Anterior cingulate cortex (tissue), 58 donors: ENCODE measurements at places on chromosomes 7 and 10.

- no peak for DNase-seq
These were observed 5.3 kb upstream of the ALDH18A1 start for GRCh38 chr10:95661818-95662217.

DNA sequence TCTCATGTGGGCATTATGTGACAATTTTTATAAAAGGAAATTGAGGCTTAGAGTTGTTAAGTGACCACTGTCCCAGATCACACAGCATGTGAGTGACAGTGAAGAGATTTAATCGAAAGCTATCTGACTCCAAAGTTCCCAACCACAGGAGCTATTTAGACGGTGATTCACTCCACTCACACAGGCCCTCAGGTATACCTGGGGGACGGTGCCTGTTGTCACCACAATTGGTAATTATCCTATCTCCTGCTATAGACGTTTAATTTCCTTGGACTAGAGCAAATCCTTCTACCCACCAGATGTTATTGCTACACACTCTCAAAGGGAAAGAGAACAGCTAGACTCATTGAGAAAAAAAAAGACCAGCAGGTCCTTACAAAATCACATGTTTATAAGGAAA lies 145.5 kb downstream of the KLF6 start:
- no peak for DNase-seq

GRCh38 chr7:47303695-47304453 lies 278.0 kb downstream of the TNS3 start:
- no peak for DNase-seq

DNA sequence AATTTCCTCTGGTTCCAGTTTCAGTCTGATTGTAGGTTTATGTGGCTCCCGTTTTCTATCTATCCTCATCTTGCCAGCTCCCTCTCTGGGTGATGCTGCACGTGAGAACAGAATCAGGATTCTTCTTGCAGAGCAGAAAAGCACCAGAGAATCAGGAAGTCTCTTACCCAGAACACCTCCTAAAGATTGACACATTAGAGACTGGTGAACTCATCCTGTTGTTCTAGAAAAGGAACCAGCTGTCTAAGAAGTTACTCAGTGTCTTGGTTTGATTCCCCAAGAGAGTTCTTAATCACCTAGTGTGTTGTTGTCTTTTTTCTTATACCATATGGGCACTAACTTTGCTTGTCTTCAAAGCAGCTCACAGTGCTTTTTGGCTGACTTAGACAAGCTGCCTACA lies 152.4 kb downstream of the DGKI start:
- DNase-seq, result no peak

GRCh38 chr10:1643161-1643907 lies 94.0 kb downstream of the ADARB2 start:
- no peak for DNase-seq

DNA sequence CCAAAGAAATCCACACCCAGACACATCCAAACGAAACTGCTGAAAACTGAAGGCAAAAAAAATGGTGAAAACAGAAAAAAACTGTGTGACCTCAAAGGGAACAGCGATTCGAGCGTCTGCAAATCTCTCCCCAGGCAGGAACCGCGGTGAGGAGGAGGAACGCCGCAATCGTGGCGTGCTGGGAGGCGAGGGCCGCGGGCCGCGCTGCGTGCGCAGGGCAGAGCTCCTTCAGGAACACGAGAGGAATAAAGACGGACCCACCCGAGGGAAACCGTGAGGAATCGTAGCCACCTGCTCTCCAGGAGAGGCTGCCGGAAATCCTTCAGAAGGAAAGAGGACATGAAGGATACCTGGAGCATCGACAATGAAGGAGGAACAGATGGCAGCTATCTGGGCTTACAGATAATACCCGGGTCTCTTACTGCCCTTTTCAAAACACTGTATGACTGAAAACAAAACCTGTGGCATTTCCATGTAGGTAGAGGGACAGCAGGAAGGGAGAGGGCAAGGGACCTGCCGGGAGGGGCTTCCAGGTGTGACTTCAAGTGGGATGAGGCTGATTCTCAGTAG lies 266.0 kb downstream of the MAD1L1 start:
- no peak for DNase-seq

DNA sequence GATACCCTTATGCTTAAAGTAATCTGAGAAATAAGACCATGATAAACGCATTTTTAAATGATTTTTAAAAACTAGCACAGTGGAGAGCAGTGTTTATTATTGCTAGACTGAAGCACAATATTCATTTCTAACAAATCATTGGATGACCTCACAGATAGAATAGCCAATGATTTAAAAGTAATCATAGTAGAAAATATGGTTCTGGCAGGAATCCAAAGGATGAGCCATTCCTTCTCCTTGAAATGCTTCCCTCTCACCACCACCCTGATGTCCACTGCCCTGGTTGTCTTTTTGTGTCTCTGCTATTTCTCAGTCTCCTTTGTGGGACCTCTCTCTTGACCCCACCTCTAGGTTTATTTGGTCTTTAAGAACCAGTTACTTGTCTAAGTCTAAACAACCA lies 64.9 kb downstream of the PRKG1 start:
- DNase-seq, result no peak

DNA sequence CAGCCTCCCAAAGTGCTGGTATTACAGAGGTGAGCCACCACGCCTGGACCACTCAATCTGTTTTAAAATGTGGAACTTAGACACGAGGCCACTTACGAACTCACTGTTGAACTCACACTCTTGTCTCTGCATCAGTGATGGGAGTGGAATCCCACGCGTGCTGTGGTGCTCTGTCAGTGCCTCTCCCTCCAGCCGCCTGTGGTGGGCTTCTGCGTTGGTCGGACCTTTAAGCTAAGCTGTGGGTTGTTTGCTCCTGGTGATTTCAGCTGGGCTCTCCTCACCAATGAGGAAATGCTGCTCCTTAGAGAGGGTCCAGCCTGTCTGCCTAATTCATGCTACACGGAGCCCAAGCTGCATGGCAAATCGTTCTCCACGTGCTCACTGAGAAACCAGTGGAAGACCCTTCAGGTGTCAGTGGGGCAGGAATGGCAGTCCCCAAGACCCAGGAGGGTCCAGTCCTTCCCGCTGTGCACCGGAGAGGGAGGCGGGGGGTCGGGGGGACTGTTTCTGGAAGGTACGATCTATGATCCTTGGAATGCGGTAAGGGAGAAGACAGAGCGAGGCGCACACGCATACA lies 17.9 kb upstream of the PRKAR1B start:
- DNase-seq, result no peak

GRCh38 chr7:141673346-141673745 lies 28.6 kb downstream of the DENND11 start:
- no peak for DNase-seq

GRCh38 chr10:90125456-90126255 lies 424.3 kb downstream of the KIF20B start:
- DNase-seq, result no peak

DNA sequence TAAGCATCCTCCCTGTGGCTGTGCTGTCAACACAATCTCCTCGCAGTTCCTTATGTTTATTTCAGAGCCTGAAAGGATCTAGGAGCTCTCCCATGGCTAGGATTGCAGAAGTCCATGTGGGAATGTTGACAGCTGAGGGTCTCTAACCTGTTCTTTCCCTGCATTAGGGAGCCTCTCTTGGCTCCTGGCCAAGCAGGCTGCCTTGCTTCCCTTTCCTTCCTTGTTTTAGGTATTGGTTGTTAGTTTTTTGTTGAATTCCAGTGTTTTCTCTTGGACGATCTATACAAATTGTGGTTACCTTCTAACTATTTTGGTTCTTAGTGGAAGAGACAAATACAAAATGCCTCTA lies 171.8 kb downstream of the MLLT10 start:
- no peak for DNase-seq

- DNase-seq, result no peak
These were observed 1652.7 kb upstream of the LRRTM3 start for GRCh38 chr10:65273115-65273514.

DNA sequence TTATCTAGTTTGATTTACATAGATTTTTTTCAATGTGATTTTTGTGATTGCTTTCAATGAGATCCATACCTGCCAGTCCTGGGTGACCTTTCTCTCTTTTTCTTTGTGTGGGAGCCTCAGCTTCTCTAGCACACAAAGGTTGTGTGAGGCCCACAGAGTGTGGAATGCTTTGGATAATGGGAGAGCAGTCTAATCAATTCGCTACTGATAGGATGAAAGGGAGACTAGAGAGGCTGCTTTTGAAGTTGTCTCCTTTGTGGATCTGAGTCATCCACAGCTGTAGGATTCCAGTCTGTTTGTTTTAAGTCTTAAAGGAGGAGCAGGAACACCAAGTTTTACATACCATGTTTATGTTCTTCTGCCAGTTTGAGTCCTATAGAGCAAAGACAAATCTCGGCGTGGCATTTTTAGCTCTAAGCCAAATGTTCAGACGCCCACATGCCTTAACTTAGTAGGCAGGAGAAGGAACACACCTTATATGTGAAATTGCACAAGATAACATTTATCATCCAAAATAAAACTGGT lies 330.0 kb downstream of the ARL4A start:
- no peak for DNase-seq

GRCh38 chr7:121547544-121548092 lies 151.5 kb upstream of the FAM3C start:
- DNase-seq, result no peak

- no peak for DNase-seq
These were observed 421.1 kb downstream of the DNAJB6 start for GRCh38 chr7:157757776-157758467.

GRCh38 chr7:66739953-66740301 lies 606 bp upstream of the RABGEF1 start:
- DNase-seq, result no peak

- peak; percentile 33 for DNase-seq
These were observed 19.4 kb downstream of the KCNK18 start for GRCh38 chr10:117216611-117217195.

DNA sequence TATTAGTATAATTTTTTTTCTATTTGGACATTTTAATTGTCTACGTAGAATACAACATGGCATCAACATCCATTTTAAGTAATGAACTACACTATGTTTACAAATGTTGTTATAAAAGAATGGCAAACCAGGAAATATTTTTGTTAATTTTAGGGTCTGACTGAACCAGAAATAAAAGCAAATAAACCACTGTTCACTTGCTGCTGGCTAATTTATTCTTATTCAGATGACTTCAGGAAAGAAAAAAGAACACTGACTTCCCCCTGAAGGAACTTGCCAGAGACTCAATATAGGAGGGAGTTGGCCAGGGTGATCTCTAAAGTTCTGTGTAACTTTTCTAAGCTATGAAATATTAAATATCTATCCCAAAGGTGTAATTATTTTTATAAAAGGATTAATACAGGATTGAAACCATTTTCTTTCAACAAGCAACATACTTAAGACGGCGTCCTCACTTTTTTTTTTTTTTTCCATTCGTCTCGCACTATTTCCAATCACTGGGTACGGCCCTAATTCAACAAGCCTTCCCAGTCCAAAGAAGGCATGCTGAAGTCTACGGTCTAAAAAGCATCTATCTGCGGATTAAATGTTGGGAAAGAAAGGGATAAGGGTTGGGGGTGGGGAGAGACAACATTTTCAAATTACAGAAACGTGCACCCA lies 1.2 kb downstream of the USP6NL start:
- no peak for DNase-seq

- no peak for DNase-seq
These were observed 83.7 kb upstream of the GLCCI1 start for GRCh38 chr7:7884855-7885254.

DNA sequence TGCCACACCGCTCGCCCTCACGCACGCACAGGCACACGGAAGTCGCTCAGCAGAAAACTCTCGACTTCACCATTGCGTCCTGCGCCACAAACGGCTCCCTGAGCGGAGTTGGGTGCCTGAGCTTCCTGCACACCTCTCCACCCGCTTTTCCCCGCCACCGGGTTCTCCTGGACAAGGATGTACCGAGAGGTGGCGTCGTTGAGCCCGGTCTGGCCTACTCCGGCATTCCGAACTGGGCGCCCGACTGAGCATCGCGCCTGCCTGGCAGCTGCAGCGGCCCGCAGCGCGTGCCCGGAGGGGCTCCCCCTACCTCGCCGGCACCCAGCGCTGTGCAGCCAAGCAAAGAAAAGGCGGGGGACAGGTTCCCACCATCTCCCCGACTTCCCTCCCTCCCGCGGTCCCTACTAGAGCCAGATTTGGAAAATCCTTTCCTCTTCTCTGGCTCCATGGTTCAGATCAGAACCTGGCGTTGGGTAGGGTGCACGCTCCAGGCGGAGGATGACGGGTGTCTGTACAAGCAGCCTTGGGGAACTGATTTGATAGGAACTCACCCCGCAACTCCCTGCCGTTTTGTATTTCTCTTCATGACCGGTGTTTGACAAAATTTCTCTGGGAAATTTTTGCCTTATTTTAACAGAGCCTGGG lies 1.7 kb downstream of the SORCS3 start:
- peak; percentile 67 for DNase-seq

DNA sequence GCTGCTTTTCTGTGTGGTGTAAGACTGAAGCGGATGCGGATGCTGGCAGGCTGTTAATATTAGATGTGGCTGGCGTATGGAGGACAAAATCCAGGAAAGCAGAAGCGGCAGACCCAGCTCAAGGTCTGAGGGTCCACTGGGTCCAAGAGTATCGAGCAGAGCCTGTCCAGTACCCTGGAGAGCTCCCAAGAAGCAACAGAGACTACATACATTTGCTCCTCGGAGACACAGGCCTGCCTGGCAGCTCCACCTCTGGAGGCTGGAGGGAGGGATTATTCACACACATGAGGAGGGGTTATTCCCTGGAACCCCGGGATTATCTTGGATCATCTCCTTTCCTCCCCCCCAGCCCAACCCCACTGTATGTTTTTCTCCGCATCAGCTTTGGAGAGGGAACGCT lies 31.3 kb upstream of the LOXL4 start:
- DNase-seq, result no peak

DNA sequence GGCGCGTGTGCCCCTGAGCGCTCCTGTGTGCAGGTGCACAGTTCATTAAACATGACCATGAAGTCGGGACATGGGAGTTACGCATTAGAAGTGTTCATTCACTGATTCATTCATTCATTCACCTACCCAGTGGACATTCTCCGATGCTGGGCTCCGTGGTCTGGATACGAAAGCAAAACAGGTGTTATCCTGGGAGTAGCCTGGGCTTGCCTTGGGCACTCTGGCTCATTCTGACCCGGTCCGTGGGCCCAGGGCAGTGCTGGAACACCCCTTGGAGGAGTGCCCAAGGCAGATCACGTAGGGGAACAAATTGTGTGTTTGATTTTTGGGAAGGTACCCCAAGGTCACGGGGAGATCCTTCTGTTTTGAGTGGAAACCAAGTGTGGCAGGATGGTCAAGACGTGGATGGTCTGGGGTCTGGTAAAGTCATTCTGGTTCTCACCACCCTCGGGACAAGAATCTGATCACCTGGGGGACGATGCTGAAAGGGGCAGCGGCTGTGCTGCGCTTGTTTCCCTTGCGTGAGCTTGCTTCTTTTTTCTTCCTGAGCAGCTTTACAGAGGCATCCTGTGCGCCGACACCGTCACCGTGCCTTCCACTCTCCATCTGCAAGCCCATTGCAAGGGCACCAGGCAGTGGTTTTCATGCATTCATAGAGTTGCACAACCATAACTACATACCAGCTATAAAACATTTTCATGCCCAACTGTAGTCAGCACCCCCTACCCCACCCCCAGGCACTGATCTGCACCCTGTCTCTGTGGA lies 10.1 kb downstream of the ELFN1 start:
- DNase-seq, result no peak

GRCh38 chr7:50915621-50916020 lies 132.9 kb upstream of the GRB10 start:
- no peak for DNase-seq

GRCh38 chr10:37952043-37952755 lies 24.2 kb downstream of the ZNF25 start:
- no peak for DNase-seq
